ENCODE measurements at places on chromosomes 5 and 9. TPM values are rescaled to one million over a fixed set of nuclear protein-coding genes. Genes with fewer than 3 reads are reported as not detected.

WDR38 gene
- not detected for polyA plus RNA-seq

PCDHA4 gene
- polyA plus RNA-seq: not detected

BTNL3 gene
- 0.44 TPM for polyA plus RNA-seq

SET gene
- polyA plus RNA-seq: 622 TPM

PFDN1 gene
- 72.6 TPM for polyA plus RNA-seq

RGMB gene
- polyA plus RNA-seq: not detected

SH3RF2 gene
- polyA plus RNA-seq: 0.05 TPM

IL5 gene
- 0.44 TPM for polyA plus RNA-seq

TMEM215 gene
- not detected for polyA plus RNA-seq

ALDH7A1 gene
- not detected for polyA plus RNA-seq

LIFR gene
- 1.3 TPM for polyA plus RNA-seq

N4BP3 gene
- 4.7 TPM for polyA plus RNA-seq

PCDHB5 gene
- not detected for polyA plus RNA-seq

TXNDC15 gene
- 14.9 TPM for polyA plus RNA-seq

LCN12 gene
- polyA plus RNA-seq: 0.05 TPM

IGIP gene
- 1.1 TPM for polyA plus RNA-seq

PCDHB3 gene
- polyA plus RNA-seq: not detected

QRFP gene
- polyA plus RNA-seq: not detected

ORM2 gene
- not detected for polyA plus RNA-seq

ARID3C gene
- not detected for polyA plus RNA-seq

LOX gene
- not detected for polyA plus RNA-seq

TXNDC8 gene
- not detected for polyA plus RNA-seq

VCAN gene
- 0.40 TPM for polyA plus RNA-seq

GCNT4 gene
- polyA plus RNA-seq: not detected

CD72 gene
- 0.54 TPM for polyA plus RNA-seq

GRM6 gene
- not detected for polyA plus RNA-seq

All from K562 (cell line).